GOT3 (cell line): ENCODE measurements at places on chromosomes 7 and 10.

DNA sequence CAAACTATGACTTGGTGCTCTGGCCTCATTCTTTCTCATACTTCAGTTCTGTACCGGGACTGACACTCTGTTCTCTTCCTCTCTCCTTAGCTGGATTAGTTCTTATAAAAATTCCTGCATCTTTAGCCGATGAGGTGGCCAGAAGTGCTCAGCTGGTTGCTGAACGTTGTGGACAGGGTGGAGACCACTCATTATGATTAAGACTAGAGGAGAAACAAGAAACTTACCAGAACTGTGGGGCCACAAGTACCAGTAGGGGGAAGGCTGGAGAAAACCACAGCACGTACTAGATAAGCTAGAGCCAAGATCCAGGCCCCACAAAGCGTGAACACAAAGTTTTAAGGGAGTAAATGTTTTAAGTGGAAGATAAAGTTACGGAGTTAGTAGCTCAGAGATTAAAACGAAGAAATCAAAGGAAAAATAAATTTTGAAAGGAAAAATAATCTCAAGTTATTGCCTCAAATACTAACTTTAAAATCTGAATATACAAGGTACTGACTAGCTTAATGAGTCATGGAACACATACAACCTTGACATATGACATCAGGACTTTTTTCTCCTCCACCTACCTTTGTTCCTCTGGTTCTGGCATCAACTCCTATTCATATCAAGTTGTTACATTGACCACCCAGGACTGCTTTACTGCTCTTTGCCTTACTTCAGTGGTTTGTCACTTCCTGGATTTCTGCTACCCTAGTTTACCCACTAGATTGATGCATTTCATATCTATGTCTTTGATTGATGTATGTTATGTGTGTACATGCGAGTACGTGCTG is 469.0 kb downstream of the TFEC start:
- DNase-seq = no peak

- no peak for DNase-seq
These were observed 88.8 kb downstream of the CHST15 start for GRCh38 chr10:124004663-124005004.

- DNase-seq = no peak
These were observed 306.7 kb downstream of the CRPPA start for GRCh38 chr7:16114633-16115032.

DNA sequence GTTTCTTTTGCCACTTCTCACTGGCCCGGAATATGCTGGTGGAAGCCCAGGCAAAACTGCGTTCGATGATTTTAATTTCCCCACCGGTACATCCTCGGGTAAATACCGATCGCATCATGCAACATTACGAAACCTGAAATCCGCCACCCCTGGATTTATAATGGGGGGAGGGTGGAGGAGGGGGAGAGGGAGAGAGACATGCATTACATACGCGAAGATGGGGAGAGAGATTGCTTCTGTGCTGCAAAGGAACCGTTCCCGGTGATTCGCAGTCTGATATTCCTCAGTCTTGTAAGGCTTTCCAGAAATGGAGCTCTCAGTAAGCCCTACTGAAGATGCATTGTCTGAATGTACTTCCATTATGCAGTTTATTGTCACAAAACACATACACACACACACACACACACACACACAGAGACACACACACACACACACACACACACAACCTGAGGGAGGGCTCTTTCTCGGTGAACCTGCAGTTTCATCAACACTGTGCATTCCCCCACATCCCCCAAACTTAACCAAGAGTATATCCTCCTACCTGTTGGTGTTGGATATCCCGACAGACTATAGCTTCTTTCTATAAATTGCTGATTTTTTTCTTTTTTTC is 741 bp downstream of the GPR85 start:
- DNase-seq = no peak

- no peak for DNase-seq
These were observed 120.9 kb downstream of the PKD1L1 start for GRCh38 chr7:47827351-47827756.

DNA sequence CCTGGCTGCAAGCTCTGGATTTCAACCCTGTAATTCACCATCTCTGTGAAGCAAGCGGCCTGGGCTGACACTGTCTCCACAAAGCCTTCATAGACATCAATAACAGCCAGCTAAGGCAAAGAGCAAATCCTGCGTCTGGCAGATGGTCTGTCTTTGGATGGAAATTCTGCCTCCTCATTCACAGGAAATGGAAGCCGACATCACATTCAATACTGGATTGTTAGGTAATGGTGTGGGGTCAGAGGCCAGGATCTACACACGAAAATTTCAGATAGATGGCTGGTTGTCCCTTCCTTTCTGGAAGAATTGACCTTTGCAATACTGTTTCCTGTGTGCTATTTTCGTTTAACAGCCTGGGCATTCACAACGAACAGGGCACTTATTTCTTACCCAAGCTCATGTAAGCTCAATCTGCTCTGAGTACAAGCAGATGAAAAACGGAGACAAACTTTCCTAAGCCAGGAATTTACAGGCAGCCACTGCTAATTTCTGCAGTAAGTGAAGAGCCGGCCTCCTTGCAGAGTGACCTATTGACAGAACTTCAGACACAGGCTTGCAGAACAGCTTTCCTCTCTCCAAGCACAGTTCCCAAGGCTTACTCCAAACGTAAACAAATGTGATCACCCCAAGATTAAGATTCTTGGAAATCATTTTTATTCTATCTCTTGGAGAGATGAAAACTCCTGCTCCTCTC is 3.1 kb upstream of the ADAM12 start:
- DNase-seq = no peak

- DNase-seq = no peak
These were observed 11.4 kb upstream of the REPIN1 start for GRCh38 chr7:150357270-150357669.

GRCh38 chr10:3497581-3497980 is 287.4 kb downstream of the KLF6 start:
- DNase-seq = no peak

GRCh38 chr10:51852297-51852696 is 152.9 kb upstream of the CSTF2T start:
- DNase-seq = no peak

- no peak for DNase-seq
These were observed 730 bp downstream of the LARP4B start for GRCh38 chr10:930625-931325.

- DNase-seq = no peak
These were observed 266.3 kb downstream of the PPP1R3A start for GRCh38 chr7:113652501-113652900.

GRCh38 chr10:75358835-75359421 is 42.6 kb downstream of the ZNF503 start:
- DNase-seq = peak; percentile 16

- no peak for DNase-seq
These were observed 683.7 kb upstream of the NRP1 start for GRCh38 chr10:34018129-34018528.

- no peak for DNase-seq
These were observed 41.7 kb downstream of the HYCC1 start for GRCh38 chr7:22972207-22972606.

DNA sequence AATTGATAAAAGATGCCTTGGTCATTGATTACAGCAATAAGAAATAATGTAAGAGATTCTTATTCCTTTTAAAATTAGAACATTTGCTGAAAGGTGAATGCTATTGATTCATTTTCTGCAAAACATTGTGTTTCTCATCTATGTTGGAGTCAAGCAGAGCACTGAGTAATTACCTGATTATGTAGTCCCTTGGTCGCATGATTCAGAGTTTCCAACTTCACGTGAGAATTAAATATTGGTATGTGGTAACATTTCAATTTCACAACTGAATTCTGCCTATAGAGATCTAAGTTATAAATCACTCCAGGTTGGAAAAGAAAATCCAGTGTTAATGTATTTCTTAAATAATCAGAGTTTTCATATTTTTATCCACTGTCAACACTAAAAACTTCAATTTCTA is 701.4 kb downstream of the PHTF2 start:
- DNase-seq = no peak

- no peak for DNase-seq
These were observed 46.1 kb downstream of the CAMK2B start for GRCh38 chr7:44279286-44279685.
